ENCODE measurements at places on chromosomes 12 and 14. TPM values are rescaled to one million over a fixed set of nuclear protein-coding genes. Genes with fewer than 3 reads are reported as not detected.

DNA sequence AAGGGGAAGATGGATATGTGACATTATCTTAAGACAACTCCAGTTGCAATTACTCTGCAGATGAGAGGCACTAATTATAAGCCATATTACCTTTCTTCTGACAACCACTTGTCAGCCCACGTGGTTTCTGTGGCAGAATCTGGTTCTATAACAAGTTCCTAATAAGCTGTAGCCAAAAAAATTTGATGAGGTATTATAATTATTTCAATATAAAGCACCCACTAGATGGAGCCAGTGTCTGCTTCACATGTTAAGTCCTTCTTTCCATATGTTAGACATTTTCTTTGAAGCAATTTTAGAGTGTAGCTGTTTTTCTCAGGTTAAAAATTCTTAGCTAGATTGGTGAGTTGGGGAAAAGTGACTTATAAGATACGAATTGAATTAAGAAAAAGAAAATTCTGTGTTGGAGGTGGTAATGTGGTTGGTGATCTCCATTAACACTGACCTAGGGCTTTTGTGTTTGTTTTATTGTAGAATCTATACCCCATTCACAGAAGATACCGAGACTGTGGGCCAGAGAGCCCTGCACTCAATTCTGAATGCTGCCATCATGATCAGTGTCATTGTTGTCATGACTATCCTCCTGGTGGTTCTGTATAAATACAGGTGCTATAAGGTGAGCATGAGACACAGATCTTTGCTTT is 36.9 kb downstream of the PSEN1 start:
- no peaks in the 10 kb centered on the region for H3K4me1 ChIP-seq
- no peak overlapping the region for H3K27ac ChIP-seq
- no peak overlapping the region for H3K4me3 ChIP-seq

The OR4E2 gene
- total RNA-seq: not detected

GRCh38 chr12:48995086-48995879 is 3.9 kb downstream of the DDN start:
- H3K4me3 ChIP-seq: peak overlapping the region; percentile 34
- no peaks in the 10 kb centered on the region for H3K27me3 ChIP-seq
- H3K36me3 ChIP-seq: no peaks in the 10 kb centered on the region

The ANKRD33 gene
- not detected for total RNA-seq

DNA sequence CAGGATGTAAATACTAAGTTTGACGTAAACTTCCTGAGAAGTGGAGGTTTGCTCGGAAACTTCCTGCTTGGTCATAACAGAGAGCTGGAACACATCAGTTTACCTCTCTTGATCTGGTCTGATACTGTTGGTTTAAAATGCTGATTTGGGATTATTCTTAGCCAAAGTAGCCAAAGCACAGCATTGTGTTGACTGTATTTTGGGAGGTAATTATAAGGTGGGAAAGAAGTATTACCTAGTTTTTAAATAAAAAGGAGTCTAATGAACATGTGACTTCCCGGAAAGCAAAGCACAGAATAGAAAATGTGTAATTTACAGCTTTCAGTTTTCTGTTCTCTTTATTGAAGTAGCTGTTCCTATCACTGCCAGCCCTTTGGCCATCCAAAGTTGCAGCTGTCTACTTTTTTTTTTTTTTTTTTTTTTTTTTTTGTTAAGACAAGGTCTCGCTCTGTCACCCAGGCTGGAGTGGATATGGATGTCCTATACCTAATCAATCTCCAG is 52.2 kb upstream of the SRP54 start:
- peak overlapping the region; percentile 42 for H3K27ac ChIP-seq
- DNase-seq: no peak
- H3K4me3 ChIP-seq: no peak overlapping the region
- H3K36me3 ChIP-seq: no peaks in the 10 kb centered on the region
- no peaks in the 10 kb centered on the region for H3K27me3 ChIP-seq
- H3K4me1 ChIP-seq: no peaks in the 10 kb centered on the region

DNA sequence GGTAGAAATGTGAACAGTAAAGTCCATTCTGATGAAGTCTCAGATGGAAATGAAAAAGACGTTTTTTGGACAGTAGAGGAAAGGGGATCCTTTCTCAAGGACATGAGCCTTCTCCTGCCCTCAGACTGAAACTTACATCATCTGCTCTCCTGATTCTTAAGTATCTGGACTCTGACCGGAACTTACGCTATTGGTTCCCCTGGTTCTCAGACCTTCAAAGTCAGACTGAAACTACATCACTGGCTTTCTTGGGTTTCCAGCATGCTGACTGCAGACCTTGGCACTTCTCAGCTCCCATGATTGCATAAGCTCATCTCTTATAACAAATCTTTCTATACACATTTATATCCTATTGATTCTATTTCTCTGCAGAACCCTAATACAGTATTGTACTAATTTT is 291.0 kb downstream of the SNAPC1 start:
- no peak overlapping the region for H3K4me3 ChIP-seq
- no peaks in the 10 kb centered on the region for H3K36me3 ChIP-seq
- DNase-seq: no peak

- no peaks in the 10 kb centered on the region for H3K27me3 ChIP-seq
- no peak for DNase-seq
- H3K27ac ChIP-seq: no peak overlapping the region
- H3K4me1 ChIP-seq: peaks cover 2% of the 10 kb centered on the region
- peak overlapping the region; percentile 6 for H3K4me3 ChIP-seq
These were observed 15.3 kb upstream of the NUDT14 start for GRCh38 chr14:105196265-105196960.

DNA sequence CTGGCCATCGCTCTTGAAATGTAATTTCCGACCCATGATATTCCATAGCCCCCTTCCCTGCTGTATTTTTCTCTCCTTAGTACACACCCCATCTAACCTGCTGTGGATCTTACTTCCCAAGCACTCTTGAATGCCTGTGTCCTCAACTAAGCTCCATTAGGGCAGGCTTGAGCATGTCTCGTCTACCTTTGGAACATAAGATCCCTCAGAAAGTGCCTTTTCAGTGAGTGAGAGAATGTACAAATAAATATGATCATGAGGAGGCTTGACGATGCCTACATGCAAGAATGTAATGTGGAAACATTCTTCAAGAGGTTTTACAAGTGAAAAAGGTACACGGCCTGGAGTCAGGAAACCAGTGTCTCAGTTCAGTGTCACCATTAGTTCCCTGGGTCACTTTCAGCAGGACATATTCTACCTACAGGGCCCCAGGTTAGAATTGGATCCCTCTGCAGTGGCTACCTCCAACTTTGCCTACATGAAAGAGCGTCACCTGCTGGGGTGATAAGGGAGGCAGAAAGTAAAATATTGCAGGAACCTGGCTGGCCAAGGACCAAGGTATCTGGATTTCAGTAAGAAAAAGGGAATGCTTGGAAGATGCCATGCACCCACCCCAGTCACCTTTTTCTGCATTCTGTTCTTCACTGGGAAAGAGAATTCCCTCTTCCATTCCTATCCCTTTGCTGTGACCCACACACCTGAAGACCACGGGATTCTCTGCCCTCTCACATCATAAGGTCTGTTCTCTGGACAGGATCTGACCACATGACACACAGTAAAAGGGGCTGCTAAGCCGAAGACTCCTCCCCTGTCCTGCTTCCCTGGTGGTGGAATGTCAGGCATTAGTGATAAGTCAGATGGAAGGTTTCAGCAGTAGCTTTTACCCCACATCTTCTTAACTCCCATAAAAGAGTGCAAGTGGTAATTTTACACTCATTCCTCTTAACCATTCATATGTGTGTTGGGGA is 24.6 kb upstream of the SERPINA1 start:
- no peaks in the 10 kb centered on the region for H3K27me3 ChIP-seq
- peaks cover 1% of the 10 kb centered on the region for H3K4me1 ChIP-seq
- DNase-seq: no peak
- H3K36me3 ChIP-seq: no peaks in the 10 kb centered on the region
- H3K27ac ChIP-seq: peak overlapping the region; percentile 58
- no peak overlapping the region for H3K4me3 ChIP-seq

The BBOF1 gene
- 2.4 TPM for total RNA-seq

The LRTM2 gene
- not detected for total RNA-seq

GRCh38 chr12:104969343-104969742 is 11.3 kb upstream of the SLC41A2 start:
- no peaks in the 10 kb centered on the region for H3K36me3 ChIP-seq
- H3K4me3 ChIP-seq: no peak overlapping the region
- H3K27me3 ChIP-seq: no peaks in the 10 kb centered on the region
- DNase-seq: no peak
- H3K4me1 ChIP-seq: no peaks in the 10 kb centered on the region
- no peak overlapping the region for H3K27ac ChIP-seq

The ANO2 gene
- total RNA-seq: 0.25 TPM

The PTGER2 gene
- total RNA-seq: 0.75 TPM

The RACGAP1 gene
- 38.3 TPM for total RNA-seq

GRCh38 chr12:105382771-105383622 is 52.5 kb downstream of the C12orf75 start:
- peaks cover 4% of the 10 kb centered on the region for H3K4me1 ChIP-seq
- no peak for DNase-seq
- H3K27me3 ChIP-seq: no peaks in the 10 kb centered on the region
- H3K36me3 ChIP-seq: no peaks in the 10 kb centered on the region
- H3K27ac ChIP-seq: no peak overlapping the region

The MIP gene
- 0.50 TPM for total RNA-seq

The OR6C2 gene
- not detected for total RNA-seq

- H3K36me3 ChIP-seq: no peaks in the 10 kb centered on the region
- no peaks in the 10 kb centered on the region for H3K27me3 ChIP-seq
- DNase-seq: no peak
These were observed 64.4 kb upstream of the OSBPL8 start for GRCh38 chr12:76623931-76624330.

DNA sequence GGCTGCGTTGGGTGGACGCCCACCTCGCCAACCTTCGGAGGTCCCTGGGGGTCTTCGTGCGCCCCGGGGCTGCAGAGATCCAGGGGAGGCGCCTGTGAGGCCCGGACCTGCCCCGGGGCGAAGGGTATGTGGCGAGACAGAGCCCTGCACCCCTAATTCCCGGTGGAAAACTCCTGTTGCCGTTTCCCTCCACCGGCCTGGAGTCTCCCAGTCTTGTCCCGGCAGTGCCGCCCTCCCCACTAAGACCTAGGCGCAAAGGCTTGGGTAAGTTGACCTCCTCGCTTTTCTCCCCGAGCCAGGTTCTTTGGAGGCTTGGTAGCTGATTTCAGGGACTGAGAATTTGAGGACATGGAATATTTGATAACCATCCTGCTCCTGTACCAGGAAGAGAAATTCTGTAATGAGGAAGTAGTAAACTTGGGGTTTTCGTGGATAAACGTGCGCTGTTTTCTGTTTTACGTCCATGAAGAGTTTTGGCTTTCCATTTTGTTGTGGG is 530 bp downstream of the APAF1 start:
- peak; percentile 40 for DNase-seq
- H3K36me3 ChIP-seq: peaks cover 2% of the 10 kb centered on the region
- no peaks in the 10 kb centered on the region for H3K27me3 ChIP-seq
- peak overlapping the region; percentile 89 for H3K27ac ChIP-seq
- H3K4me3 ChIP-seq: peak overlapping the region; percentile 97
- H3K4me1 ChIP-seq: peaks cover 14% of the 10 kb centered on the region

DNA sequence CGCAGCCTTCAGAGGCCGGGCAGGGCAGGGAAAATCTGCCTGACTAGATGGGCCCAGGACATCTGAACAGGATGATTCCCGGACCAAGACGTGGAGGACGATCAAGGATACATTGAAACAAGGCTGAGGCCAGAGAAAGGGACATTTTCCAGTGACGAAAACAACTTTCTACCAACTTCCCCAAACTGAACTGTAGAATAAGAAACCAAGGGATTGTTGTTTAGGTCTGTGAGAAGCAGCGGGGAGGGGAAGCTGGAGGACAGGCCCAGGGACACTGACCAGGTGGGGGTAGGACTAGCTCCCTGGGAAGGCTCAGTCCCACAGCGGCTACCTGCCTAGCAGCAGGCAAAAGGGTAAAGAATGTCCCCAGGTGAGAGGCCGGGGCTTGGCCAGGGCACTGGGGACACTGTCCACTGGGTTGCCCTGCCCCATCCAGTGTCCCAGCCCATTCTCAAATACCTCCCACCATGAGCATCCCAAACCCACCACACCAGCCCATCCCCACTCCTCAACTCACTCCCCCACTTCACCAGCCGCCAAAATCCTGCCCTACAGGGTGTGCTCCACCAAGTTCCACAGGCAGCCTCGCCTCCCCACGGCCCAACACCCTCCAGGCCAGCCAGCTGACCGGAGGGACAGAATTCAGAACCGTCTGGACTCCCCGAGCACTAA is 995 bp downstream of the TNFRSF1A start:
- no peak for DNase-seq
- H3K27ac ChIP-seq: peak overlapping the region; percentile 99
- H3K4me1 ChIP-seq: peaks cover 49% of the 10 kb centered on the region
- H3K36me3 ChIP-seq: no peaks in the 10 kb centered on the region

DNA sequence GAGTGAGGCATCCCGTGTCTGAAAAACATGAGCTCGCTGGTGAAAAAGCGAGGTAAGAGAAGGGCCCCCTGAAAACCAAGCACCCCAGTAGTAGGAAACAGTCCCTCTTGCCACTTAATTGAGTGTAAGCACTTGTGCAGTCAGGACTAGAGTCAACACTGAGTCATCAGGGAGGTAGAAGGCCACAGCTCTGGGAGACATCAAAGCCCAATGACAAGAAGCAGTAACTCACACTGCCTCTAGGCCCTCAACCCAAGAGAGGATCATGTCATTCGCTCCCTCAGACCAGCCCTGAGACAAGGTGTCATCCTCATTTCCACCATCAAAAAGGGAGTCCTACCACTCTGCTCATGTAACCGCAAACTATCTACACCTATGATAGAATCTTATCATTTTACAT is 17.8 kb downstream of the POMT2 start:
- H3K4me1 ChIP-seq: no peaks in the 10 kb centered on the region
- H3K36me3 ChIP-seq: no peaks in the 10 kb centered on the region
- no peak overlapping the region for H3K27ac ChIP-seq

GRCh38 chr14:25833341-25834126 is 764.3 kb downstream of the NOVA1 start:
- DNase-seq: no peak
- H3K36me3 ChIP-seq: no peaks in the 10 kb centered on the region
- no peaks in the 10 kb centered on the region for H3K4me1 ChIP-seq
- no peaks in the 10 kb centered on the region for H3K27me3 ChIP-seq
- no peak overlapping the region for H3K27ac ChIP-seq
- H3K4me3 ChIP-seq: no peak overlapping the region

DNA sequence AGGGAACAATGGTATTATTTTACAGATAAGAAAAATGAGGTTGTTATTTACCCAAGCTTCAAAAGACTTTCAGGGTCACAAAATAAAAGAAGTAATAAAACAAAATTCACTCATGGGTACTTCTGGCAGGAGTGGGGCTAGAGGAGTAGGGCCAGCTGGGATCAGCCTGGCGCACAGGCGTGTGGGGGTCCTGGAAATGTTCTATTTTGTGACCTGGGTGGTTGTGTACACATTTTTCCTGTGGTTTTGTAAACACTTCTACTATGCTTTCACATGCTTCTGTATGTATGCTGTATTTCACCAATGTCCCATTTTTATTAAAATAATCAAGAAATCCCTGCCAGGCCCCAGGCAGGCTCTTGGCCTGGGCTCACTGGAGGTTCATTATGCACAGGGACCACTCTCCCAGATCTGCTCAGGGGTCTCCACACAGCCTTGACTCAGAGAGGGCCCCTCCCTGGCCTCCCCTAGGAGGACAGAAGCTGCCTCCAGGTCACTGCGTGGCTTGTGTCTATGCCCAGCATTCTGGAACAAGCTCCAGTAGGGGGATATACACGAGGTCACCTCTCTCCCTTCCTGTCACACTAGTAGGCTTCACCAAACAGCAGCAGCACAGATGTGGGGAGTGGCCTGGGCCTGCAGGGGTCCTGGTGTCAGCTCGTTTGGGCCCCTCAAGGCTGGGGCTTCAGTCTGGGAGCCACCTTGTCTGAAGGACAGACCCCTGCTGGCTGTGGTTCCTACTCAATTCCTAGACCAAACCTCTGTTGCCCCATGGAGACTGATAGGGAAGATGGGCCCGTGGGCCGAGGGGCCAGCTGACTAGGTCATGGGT is 37.8 kb downstream of the ANAPC7 start:
- H3K4me1 ChIP-seq: no peaks in the 10 kb centered on the region
- no peaks in the 10 kb centered on the region for H3K36me3 ChIP-seq
- H3K27me3 ChIP-seq: no peaks in the 10 kb centered on the region
- no peak for DNase-seq
- no peak overlapping the region for H3K4me3 ChIP-seq

The HPD gene
- 31.3 TPM for total RNA-seq

Data from liver (tissue), 10 donors.